ENCODE measurements at places on chromosomes 4 and X.
A peak's percentile ranks its signal among the peaks of the same experiment; 100 is the strongest.

- DNase-seq = no peak
Measured at GRCh38 chr4:38169524-38169923, 209.3 kb downstream of the PTTG2 start.

DNA sequence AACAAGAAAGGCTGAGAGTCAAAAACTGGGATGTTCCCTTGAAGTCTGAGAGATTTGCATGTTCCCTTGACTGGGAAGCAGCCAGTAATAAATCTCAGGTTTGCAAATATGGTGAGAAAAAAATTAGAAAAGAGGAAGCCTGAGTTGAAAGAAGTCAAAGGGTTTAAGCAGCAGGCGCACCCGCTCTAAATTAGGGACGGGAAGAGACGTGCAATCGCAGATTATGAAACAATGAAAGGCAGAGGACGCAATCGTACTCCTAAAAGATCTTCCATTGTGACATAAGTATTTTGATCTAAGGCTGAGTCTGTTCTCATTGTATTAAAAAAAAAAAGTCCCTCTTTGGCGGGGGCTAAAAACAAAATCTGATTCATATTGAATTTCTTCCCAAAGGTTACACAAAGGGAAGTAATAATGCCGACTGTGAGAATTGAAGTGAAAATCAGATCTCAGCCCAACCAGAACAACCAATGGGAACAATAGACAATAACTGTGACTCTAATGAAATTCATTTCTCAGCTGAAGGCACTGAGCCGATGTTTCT is 28.2 kb downstream of the SAT1 start:
- DNase-seq = no peak

DNA sequence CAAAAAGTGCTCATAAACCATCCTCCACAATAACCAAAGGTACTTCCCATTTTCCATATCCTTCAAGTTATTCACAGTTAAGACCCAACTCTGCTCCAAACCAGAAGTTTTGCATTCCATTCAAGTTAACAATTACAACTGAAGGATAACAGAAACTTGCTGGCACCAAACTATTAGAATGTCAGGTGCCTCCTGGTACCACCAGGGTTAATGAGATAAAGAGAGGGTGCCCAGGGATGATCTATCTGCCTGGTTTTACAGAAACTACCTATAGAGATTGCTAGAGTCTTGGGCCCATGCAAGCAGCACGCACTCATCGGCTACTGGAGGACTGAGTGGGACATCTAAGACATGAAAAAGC is 114.6 kb downstream of the RBM47 start:
- no peak for DNase-seq

- DNase-seq = no peak
Measured at GRCh38 chrX:105191878-105192277, 28.6 kb downstream of the TEX13A start.

DNA sequence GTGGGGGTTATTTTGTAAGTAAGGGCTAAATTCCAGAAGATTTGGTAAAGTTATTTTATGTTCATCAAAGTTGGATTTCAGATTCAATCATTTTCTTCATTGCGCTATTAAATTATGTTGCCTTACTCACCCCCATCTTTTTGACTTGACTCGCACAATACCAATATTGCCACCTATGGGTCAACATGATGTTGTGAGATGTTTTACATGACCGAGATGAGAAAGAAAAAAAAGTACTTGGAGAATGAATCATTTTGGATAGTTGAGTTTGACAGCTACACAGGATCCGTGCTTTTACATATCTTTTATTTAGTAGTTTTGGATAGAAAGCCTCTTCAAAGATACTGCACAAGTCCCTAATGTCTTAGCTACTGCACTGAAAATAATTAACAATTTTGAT is 224.2 kb upstream of the EMCN start:
- DNase-seq = no peak

- no peak for DNase-seq
Measured at GRCh38 chrX:97050392-97050791, 166.7 kb downstream of the RPA4 start.

DNA sequence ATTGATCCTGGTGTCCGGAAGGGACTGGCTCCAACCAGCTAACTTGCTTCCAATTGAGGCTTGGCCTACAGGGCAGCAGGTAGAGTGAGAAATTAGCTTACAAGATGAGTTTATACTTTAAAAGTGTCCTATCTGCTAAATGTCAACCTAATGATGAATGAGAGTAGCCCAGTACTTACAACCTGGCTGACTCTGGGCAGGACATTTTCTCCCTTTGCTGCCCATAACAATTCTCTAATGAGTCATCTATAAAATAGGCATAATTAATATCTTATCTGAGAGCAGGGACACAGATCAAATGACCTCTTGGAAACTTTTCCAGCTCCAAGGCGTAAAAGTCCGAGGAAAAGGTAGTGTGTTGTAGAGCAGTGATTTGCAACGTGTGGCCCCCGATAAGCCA is 398.4 kb upstream of the BOD1L1 start:
- no peak for DNase-seq

DNA sequence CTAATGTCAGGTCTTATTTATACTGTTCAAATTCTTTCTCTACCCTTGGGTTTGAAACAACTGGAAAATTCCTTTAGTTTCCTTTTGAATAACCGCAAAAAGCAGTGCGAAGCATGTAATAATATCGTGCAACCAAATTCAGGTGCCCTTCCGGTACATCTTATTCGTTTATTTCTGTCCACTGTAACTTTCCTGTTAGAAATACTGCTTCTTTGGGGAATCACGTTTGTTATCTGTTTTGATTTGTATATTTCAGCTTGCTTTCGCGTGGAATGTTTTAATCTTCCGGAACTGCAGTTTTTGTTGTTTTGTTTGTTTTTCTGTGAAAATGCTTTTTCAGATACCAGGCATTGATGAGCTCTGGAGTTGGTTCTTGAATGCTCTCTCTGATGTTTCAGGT is 85.7 kb upstream of the HPRT1 start:
- no peak for DNase-seq

- DNase-seq = no peak
Measured at GRCh38 chrX:51336584-51336983, 4.0 kb downstream of the NUDT10 start.

DNA sequence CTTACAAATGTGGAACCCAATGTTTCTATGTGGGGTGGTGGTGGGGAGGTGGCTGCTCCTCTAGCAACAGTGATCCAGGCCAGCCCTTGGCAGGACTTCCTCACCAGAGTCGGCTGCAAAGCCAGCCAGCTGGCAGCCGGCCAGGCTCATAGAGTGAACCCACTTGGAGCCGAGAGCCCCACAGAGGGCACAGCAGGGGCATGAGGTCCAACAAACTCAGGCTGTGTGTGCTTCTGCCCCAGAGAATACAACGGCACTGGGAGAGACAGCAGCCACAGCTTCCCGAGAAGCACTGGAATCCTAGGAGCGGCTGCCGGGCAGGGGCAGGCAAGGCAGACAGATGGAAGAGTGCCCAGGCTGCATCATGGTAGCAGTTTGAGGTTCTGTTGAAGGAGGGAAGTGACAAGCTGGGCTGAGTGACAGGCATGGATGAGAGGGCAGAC is 23.5 kb upstream of the SOWAHD start:
- no peak for DNase-seq

GRCh38 chr4:1459722-1460511 is 53.7 kb upstream of the NKX1-1 start:
- no peak for DNase-seq

- DNase-seq = peak; percentile 2
Measured at GRCh38 chr4:174521800-174522182, 497 bp downstream of the HPGD start.

GRCh38 chr4:138981930-138982390 is 33.6 kb upstream of the NOCT start:
- no peak for DNase-seq

DNA sequence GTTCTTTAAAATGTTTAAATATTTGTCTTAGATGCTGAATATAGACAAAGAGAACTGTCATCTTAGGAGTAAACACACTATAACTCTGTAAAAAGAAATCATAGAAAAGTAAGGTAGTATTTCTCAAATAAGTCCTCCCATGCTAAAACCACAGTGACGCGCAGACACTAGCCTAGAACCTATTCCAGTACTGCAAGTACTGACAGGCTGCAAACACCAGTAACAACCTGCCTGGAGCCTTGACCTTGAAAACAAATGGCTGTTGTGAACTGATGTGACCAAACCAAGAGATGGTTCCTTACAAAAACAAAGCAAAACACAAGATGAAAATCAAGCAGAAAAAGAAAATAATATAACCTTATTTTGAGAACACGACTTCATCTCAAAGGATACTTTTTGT is 8.5 kb downstream of the TIFA start:
- DNase-seq = no peak

GRCh38 chrX:36684053-36684452 is 324.1 kb upstream of the FAM47C start:
- DNase-seq = no peak

DNA sequence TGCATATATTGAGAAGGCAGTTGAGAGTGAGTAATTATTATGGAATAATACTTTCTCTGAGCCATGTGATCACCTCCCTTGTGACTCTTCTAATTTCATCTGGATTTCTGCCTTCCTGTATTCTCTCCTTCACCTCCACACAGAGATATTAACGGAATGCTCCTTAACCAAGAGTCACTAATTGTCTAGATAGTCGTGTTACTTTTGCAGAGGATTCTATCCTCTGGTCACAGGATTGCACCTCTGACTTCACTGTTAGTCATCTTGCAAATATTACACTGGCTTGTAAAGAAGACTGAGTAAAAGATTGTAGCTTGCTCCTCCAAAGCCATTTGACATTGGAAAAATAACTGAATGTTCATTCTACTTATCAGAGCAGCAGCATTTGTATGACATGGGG is 160.9 kb downstream of the SH2D1A start:
- DNase-seq = no peak

DNA sequence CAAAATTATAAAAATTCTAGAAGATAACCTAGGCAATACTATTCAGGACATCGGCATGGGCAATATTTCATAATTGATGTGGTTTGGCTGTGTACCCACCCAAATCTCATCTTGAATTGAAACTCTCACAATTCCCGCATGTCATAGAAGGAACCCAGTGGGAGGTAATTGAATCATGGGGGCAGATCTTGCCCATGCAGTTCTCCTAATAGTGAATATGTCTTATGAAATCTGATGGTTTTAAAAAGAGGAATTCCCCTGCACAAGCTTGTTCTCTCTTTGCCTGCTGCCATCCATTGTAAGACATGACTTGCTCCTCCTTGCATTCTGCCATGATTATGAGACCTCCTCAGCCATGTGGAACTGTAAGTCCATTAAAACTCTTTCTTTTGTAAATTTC is 77.7 kb downstream of the DDX60 start:
- no peak for DNase-seq

GRCh38 chr4:14000091-14000814 is 372.7 kb upstream of the BOD1L1 start:
- DNase-seq = no peak

GRCh38 chrX:136227948-136228838 is 23.0 kb downstream of the MAP7D3 start:
- DNase-seq = no peak

GRCh38 chr4:86536151-86536550 is 58.0 kb upstream of the PTPN13 start:
- DNase-seq = no peak

- no peak for DNase-seq
Measured at GRCh38 chr4:74649193-74649592, 145.1 kb downstream of the BTC start.

DNA sequence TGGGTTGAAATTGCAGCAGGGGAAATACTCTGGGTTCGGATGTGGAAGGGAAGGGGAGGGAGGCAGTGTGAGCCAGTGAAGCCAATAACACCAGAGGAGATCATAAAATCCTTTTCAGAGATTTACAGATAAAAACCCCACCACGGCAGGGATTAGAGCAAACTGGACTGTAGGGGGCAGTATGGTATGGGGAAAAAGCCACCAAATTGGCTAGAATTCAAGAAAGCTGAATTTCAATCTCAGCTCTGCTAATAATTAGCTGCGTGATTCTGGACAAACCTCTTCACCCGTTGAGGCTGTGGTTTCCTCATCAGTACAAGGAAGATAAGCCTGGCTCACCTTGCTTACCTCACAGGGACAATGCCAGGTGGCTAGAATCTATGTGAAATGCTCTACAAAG is 108.1 kb downstream of the ATG4A start:
- DNase-seq = no peak
